ENCODE measurements at places on chromosomes 4 and X.
A peak's percentile ranks its signal among the peaks of the same experiment; 100 is the strongest.

GRCh38 chrX:21934414-21934813 lies 6.1 kb upstream of the SMS start:
- H3K4me3 ChIP-seq = no peak overlapping the region
- DNase-seq = no peak
- H3K27me3 ChIP-seq = no peaks in the 10 kb centered on the region
- H3K4me1 ChIP-seq = no peaks in the 10 kb centered on the region

DNA sequence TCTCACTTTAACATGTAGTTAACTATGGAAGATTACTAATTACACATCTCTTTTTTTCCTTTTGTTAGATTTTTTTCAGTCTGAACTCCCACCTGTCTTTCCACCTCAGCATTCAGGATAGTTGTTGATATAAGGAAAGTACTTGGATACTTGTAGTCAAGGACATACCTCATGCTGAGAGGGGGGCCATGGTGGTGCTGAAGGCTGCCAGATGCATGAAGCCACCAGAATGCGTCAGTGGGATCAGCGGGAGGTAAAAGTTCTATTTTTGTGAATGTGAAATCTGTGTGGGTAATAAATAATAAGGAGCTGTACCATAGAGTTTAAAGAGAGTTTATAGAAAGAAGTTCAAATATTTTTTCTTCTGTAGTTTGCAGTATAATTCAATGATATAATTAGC lies 13.1 kb upstream of the NDST4 start:
- no peak overlapping the region for H3K4me3 ChIP-seq
- H3K36me3 ChIP-seq = no peaks in the 10 kb centered on the region
- no peak for DNase-seq
- H3K27me3 ChIP-seq = no peaks in the 10 kb centered on the region
- no peak overlapping the region for H3K27ac ChIP-seq
- H3K4me1 ChIP-seq = no peaks in the 10 kb centered on the region

GRCh38 chr4:132683957-132684356 lies 465.1 kb upstream of the PCDH10 start:
- no peaks in the 10 kb centered on the region for H3K27me3 ChIP-seq
- DNase-seq = no peak
- no peaks in the 10 kb centered on the region for H3K36me3 ChIP-seq
- H3K27ac ChIP-seq = no peak overlapping the region
- no peak overlapping the region for H3K4me3 ChIP-seq

GRCh38 chrX:133171962-133172708 lies 46.0 kb downstream of the TFDP3 start:
- H3K4me3 ChIP-seq = no peak overlapping the region
- no peaks in the 10 kb centered on the region for H3K36me3 ChIP-seq
- no peak overlapping the region for H3K27ac ChIP-seq
- no peaks in the 10 kb centered on the region for H3K27me3 ChIP-seq
- no peak for DNase-seq
- H3K4me1 ChIP-seq = no peaks in the 10 kb centered on the region

- no peaks in the 10 kb centered on the region for H3K36me3 ChIP-seq
- no peaks in the 10 kb centered on the region for H3K27me3 ChIP-seq
- DNase-seq = no peak
- no peak overlapping the region for H3K4me3 ChIP-seq
Measured at GRCh38 chr4:125736057-125736456, 421.3 kb downstream of the FAT4 start.

DNA sequence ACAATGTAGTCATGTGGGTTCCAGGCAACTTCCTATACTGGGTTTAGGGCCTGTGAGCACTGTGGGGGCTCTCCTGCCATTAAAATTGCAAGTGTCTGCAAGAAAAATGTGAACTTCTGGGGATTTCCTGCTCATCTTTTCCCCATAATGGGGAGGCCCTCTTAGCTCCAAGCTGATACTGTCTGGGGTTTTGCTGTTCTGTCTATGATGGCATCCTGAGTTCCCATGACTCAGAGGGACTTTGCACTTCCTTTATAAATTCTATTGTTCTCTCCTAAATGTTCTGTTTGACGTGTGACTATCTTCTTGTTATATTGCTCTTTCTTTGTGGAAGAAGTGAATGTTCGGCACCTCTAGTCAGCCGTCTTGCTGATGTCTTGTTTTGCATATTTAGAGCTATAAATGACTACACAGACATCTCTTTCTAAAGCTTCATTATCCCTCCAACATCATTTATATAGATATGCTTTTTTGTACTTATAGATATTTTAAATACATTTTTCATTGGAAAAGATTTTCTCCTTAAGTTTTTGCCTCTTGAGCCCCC lies 465.8 kb downstream of the NAF1 start:
- no peak overlapping the region for H3K4me3 ChIP-seq
- no peak overlapping the region for H3K27ac ChIP-seq
- no peaks in the 10 kb centered on the region for H3K4me1 ChIP-seq
- DNase-seq = no peak
- H3K27me3 ChIP-seq = no peaks in the 10 kb centered on the region
- no peaks in the 10 kb centered on the region for H3K36me3 ChIP-seq

DNA sequence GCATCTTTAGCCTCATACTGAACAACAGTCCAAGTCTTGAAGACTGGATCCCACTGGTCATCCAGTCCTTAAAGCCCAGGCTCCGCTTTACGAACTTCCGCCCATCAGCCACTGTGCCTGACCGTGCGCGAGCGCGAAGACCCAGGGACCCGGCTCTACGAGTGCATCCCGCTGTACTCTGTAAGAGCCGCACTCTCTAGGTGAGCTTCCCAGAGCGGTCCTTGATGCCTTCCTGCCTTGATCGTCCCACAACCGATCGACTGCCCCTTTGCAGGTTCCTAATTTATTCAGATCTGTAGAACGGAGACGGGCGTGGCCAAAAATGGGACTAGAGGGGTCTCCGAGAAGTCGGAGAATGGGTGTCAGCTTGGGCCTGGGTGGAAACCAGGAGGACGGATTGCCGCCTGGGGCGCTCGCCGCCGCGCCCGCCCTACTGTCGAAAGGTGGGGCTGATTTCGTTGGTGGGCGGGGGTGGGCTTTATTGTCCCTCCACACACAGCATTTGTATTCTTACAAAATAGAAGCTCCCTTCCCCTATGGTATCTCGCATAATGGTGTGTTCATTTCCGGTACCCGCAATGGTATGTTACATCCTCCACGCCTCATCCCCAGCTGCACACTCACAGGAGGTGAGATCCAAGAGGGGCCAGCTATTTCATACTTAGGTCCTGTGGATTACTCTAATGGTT lies 42.3 kb upstream of the FAM156A start:
- no peak overlapping the region for H3K27ac ChIP-seq
- no peaks in the 10 kb centered on the region for H3K4me1 ChIP-seq
- no peaks in the 10 kb centered on the region for H3K36me3 ChIP-seq
- no peak for DNase-seq

DNA sequence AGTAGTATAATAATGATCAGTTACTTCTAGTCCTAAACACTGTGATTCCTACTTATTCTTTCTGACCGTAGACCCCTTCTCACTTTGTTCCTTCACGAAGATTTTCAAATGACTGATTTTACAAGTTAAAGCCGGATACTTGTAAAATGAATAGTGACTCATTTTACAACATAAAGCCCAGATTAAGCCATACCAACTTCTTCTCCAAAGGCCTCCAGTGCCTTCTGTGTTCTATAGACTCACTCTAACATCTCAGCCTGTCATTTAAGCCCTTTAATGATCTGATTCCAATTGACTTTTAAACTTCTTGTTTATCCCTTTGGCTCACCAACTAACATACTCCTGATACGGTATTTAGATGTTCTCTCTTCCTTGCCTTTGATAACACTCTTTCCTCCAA lies 480.0 kb upstream of the HS3ST1 start:
- H3K36me3 ChIP-seq = no peaks in the 10 kb centered on the region
- H3K4me1 ChIP-seq = no peaks in the 10 kb centered on the region
- no peak overlapping the region for H3K4me3 ChIP-seq
- no peak overlapping the region for H3K27ac ChIP-seq
- no peak for DNase-seq

GRCh38 chr4:174084542-174084941 lies 198.9 kb downstream of the FBXO8 start:
- H3K4me3 ChIP-seq = no peak overlapping the region
- no peaks in the 10 kb centered on the region for H3K36me3 ChIP-seq
- H3K4me1 ChIP-seq = no peaks in the 10 kb centered on the region
- H3K27me3 ChIP-seq = no peaks in the 10 kb centered on the region
- H3K27ac ChIP-seq = no peak overlapping the region

DNA sequence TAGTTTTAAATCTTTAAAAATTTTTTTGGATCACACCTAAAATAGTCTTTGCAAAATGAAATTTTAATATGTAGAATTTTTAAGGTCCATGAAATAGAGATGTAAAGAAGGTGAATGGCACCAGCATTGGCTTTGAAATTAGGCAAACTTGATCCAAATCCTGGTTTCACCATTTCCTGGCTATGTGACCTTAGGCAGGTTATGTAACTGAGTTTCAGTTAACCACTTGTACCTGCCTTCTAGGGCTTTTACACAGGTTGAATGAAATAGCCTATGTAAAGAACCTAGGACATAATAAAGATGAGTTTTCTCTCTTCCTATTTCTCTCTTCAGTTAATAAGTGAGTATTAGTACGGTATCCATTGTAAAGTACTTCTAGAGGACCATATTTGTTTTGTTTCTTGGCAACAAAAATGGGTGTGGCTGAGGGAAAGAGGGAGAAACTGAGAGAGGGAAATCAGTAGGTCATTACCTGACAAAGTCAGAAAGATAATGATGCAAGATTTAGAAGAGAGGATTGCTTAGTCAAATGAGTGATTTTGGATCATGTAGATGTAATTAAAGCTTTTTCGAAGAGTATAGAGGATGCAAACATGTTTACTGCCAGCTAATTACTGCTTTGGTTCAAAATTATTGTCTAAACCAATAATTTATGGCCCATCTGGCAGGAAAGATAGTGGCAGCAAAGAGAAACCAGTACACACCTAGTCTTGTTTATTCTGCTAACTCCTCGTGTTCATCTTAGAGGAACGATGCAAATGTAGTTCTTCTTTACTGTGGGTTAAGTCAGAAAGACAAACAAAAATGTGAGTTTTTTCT lies 81.9 kb downstream of the PDLIM5 start:
- H3K36me3 ChIP-seq = no peaks in the 10 kb centered on the region
- peak overlapping the region; percentile 38 for H3K27ac ChIP-seq
- H3K27me3 ChIP-seq = no peaks in the 10 kb centered on the region
- peaks cover 52% of the 10 kb centered on the region for H3K4me1 ChIP-seq

- no peak overlapping the region for H3K4me3 ChIP-seq
- no peaks in the 10 kb centered on the region for H3K4me1 ChIP-seq
- peaks cover 76% of the 10 kb centered on the region for H3K36me3 ChIP-seq
- DNase-seq = no peak
- no peak overlapping the region for H3K27ac ChIP-seq
Measured at GRCh38 chrX:20132666-20133065, 9.0 kb downstream of the EIF1AX start.

DNA sequence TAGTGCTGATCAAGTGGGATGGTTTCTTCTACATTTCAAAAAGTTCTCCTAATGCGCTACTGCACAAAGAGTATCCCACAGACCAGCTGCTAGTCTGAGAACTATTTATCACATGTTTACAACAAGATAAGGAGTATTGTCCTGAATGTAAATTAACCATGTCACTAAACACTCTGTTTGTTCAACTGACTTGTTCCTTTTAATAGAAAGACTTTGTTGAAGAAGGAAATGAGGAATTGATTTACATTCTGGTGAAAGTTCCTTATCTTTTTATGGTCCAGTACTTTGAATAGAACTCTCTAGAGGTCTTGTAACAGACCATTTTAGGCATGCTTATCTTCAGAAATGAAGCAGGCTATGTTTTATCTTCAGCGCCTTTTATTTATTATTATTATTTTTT lies 67.3 kb upstream of the IL13RA1 start:
- DNase-seq = no peak
- no peaks in the 10 kb centered on the region for H3K27me3 ChIP-seq
- H3K27ac ChIP-seq = no peak overlapping the region
- no peak overlapping the region for H3K4me3 ChIP-seq

GRCh38 chrX:142363501-142363900 lies 158.4 kb upstream of the MAGEC2 start:
- no peaks in the 10 kb centered on the region for H3K4me1 ChIP-seq
- no peak overlapping the region for H3K4me3 ChIP-seq
- H3K27ac ChIP-seq = no peak overlapping the region
- H3K36me3 ChIP-seq = no peaks in the 10 kb centered on the region
- H3K27me3 ChIP-seq = no peaks in the 10 kb centered on the region

DNA sequence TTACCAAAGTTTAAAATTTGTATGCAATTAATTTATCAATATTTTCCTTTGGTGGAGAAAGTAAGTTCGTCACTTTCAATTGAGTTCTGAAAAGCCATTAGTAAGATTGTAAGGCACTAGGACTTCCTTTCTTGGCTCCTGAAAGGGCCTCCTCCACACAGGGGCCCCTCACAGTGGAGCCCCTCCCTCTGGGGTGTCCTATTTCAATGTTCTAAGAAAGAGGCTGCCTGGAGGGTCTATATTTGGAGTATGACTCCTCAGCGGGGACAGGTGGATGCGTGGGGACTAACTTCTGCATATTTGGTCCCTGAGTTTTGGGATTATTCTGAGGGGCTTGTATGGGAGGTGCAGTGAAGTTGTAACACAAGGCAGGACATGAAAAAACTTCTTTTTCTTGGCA lies 1.6 kb upstream of the ARMCX4 start:
- H3K4me3 ChIP-seq = no peak overlapping the region
- H3K27me3 ChIP-seq = no peaks in the 10 kb centered on the region
- H3K27ac ChIP-seq = no peak overlapping the region
- no peak for DNase-seq

DNA sequence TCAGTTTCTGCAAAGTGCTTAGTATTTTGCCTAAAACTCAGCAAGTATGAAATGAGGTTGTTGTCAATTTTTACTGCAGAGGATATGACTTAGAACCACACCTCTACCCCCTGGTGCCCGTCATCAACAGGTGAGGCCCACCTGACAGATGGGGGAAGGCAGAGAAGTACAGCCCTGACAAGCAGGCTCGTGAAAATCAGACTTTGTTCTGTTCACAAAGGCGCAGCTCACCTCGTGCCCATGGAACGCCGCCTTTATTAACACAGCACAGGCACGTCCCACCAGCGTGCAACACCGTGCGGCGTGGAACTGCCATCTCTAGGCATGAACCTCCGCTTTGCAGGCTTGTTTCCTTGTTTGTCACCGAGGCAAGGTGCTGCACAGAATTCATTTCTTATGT lies 13.3 kb downstream of the CYP4V2 start:
- DNase-seq = no peak
- H3K4me1 ChIP-seq = no peaks in the 10 kb centered on the region
- H3K27ac ChIP-seq = no peak overlapping the region
- peaks cover 25% of the 10 kb centered on the region for H3K36me3 ChIP-seq
- H3K27me3 ChIP-seq = no peaks in the 10 kb centered on the region

- no peaks in the 10 kb centered on the region for H3K36me3 ChIP-seq
- DNase-seq = no peak
Measured at GRCh38 chrX:24405959-24406358, 45.5 kb downstream of the SUPT20HL1 start.

- no peaks in the 10 kb centered on the region for H3K27me3 ChIP-seq
- H3K4me3 ChIP-seq = no peak overlapping the region
- DNase-seq = no peak
- peaks cover 87% of the 10 kb centered on the region for H3K4me1 ChIP-seq
- H3K36me3 ChIP-seq = no peaks in the 10 kb centered on the region
- peak overlapping the region; percentile 72 for H3K27ac ChIP-seq
Measured at GRCh38 chr4:87030755-87031441, 96.1 kb downstream of the AFF1 start.
